ENCODE measurements at places on chromosomes 1 and 21.

DNA sequence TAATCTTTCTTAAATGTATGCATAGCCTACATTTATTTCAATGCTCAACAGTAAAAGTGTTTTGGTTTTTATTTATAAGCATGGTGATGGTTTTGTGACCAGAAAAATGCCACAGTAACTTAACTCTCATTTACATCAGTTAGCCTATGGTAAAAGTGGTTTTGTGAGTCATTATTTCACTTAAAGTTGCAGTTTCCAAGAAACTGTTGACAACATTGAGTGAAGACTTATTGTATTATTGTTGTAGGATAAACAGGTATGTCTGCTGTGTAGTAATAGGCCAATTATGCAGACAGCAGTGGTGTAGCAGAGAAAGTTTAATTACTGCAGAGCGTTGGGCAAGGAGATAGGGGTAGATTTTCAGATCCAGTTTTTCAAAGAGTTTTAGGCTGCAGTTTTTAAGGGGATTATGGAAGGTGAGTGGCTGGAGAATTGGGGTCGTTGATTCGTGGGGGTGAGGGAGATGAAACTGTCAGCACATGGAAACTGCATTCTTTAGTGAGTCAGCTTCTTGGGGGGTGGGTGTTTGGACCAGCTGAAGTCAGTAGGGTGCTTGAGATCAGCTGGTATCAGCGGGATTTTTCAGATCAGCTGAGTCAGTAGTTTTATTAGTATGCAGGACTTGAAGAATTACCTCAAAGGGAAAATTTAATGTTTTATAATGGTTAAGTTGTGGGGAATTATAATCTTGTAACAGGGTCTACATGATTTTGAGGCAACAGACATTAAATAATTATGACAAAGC lies 168.7 kb upstream of the FMN2 start:
- DNase-seq, result no peak

GRCh38 chr1:19348441-19349198 lies 36.5 kb downstream of the SLC66A1 start:
- DNase-seq, result no peak

- no peak for DNase-seq
Measured at GRCh38 chr1:24942789-24943188, 12.7 kb upstream of the RUNX3 start.

- no peak for DNase-seq
Measured at GRCh38 chr1:145757420-145757819, 38.1 kb downstream of the CD160 start.

DNA sequence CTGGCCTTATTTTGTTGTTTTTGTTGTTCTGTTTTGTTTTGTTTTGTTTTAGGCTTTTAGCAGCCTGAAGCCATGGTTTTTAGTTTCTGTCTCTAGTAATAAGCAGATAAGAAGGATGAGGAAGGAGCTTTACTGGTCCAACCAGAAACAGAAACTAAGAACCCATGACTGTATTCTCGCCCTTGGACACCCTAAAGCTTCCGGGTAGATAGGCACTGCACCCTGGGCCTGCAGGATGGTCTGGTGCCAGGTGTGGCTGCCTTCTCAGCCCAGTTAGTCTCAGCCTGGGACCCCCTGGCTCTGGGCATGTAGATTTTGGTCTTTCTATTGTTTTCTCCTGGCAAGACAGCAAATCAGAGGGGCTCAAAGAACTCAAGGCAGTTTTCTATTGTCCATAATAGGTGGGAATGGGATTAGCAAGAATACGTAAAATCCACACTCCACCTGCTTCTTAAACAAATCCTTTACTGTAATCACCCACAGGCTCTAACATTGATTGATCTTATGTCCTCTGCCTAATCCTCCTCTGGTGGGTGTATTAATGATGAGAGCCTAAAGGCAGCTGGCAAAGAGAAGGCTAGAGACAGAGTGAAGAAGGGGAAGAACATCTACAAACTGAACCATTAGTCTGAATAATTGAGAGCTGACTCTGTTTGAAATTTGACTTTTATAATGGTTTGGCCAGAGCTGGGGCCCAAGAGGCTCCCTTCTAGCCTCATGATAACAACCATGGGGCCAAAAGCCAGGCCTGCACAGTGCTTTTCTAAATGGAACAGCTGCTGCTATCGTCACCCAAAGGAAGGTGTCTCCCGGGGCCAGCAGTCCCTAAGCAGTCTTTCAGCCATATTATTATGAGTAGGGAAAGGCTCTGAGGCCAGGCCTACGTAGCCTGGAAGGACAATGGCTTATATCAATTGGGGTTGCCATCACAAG lies 106.8 kb upstream of the ATP1A1 start:
- DNase-seq, result no peak

DNA sequence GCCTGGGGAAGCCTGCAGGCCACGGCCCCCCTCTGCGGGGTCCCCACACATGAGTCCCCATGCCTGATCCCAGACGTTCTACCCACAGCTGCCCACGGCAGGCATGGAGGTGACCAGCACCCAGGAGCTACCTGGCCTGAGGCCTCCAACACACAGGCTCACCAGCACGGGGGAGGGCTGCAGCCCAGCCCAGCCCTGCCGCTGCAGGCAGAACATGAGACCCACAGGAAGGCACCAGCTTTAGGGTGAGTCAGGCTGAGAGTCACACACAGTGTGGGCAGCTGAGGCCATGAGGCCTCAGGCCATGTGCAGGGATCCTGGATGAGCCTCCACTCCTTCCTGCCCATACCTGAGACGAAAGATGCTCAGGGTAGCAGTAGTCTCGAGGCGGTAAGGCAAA lies 121.1 kb downstream of the PSMG1 start:
- no peak for DNase-seq

DNA sequence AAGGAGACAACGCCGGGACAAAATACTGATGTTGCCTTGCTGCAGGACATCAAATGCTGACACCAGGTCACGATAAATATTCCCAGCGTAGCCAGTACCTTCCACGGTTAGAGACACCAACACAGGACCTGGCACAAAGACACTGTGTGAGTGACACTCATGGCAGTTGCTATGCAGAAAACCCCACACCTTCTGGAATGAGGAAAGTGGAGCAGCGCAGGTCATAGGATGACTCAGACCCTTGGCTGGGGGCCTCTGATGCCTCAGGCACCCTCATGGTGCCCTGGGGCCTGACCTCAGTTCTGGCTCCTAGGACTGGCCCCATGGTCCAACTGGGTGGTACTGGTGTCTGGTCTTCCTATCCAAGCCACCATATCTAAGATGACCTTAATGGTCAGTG lies 7.0 kb downstream of the DCST2 start:
- no peak for DNase-seq

- peak; percentile 21 for DNase-seq
Measured at GRCh38 chr1:205523891-205524793, 19.7 kb downstream of the CDK18 start.

DNA sequence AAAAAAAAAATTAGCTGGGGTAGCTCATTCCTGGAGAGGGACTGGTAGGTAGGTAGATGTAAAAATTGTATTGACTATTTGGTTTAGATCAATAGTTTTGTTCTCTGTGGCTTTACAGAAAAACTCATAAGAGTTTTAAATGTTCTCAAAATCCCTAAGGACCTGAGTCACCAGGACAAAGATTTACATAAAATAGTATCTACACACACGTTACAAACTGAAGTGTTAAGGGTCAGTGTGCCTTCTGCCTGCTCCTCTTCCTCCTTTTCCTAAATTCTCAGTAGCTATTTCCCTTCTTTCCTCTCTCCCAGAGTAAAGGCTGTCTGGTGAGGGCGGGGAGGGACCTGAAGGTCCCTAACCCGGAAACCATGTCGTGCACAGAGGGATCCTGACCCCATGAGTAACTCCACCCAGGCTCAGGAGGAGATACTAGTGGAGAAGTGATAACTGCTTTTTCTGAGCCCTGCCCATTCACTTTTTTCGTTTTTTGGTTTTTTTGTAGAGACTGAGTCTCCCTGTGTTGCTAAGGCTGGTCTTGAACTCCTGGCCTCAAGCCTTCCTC lies 8.1 kb downstream of the PLEKHM2 start:
- no peak for DNase-seq

GRCh38 chr1:178579562-178579961 lies 66.7 kb downstream of the TEX35 start:
- DNase-seq, result peak; percentile 22

DNA sequence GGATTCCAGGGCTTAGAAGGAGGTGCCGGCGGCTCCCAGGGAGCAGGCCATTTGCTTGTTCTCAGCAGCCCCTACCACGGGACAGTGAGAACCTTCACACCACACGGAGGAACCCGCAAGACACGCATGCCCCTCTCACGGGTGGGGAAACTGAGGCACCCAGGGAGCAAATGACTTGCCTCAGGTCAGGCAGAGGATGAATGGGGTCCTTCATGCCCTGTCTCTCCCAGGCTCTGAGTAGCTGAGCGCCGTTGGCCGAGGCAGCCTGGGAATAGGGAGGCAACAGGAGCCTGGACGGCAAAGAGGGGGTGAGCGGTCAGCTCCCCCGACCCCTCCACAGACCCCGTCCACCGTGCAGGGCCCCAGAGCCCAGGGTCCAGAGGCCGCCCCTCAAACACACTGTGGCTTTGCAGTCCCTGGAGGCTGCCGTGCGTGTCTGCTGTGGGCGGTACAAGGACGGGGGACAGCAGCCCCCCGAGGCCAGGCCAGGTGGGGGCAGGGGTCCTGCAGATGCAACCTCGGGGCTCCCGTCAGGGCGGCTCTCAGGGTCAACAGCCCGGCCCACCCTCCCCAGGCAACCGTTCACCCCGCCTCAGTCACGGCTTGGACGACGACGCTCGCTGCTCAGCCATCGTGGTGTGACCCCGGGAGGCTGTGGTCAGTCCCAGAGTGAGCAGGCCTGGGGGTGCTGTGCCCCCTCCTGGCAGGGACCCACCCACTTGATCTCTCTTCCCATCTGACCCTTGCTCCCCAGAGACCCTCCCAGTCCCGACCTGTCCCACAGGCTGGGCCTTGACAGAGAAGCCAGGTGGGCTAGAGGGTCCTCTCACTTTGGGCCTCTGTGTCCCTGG lies 15.8 kb upstream of the COL6A2 start:
- DNase-seq, result no peak

GRCh38 chr1:107264007-107264406 lies 123.2 kb downstream of the NTNG1 start:
- DNase-seq, result no peak

DNA sequence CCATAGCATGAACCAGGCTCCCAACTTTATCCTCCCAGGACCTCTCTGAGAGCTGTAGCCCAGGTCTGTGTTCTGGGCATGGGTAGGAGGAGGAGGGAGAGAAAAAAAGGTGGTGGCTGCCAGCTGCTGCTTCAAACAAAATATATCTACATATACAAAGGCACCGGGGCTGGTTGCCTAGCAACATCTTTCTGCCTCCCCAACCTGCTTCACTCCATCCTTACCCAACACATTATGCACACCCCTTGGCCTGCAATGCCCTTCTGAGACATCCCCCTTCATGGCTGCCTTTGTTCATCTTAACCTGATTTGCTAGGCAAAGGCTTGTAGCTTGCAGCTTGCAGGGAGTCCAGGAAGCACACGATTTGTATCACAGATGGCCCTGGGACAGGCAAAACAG lies 27.2 kb upstream of the ATP1A1 start:
- peak; percentile 27 for DNase-seq

GRCh38 chr1:179586107-179586823 lies 5.4 kb upstream of the TDRD5 start:
- DNase-seq, result no peak

DNA sequence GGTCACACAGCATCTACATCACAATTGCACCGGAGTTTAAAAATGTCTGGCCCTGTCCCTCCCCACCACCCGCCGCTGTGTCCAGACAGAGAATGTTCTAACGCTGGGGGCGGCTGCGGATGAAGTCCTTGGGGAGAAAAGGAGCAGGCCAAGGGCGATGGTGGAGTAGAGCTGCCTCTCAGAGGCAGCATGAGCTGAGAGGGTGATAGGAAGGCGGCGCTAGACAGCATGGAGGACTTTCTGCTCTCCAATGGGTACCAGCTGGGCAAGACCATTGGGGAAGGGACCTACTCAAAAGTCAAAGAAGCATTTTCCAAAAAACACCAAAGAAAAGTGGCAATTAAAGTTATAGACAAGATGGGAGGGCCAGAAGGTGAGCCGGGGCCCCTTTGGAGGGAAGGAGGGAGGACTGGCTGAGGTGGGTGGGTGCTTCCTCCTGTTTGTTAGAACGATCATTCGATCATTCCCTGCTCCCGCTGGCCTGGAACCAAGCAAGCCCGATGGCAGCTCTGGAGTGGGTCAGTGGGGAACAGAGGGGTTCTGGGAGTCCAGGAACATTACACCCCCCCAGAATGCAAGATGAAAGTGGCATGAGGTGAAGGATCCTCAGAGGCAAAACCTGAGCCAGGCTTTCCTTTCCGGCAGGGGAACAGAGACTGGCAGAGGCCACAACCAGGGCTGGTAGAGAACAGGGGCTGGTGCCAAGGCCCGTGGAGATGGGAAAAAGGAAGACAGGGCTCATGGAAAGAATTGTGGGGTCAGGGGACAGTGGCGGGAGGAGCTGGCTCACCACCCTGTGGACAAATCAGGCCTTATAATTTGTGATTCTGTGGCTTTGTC lies at the start of the genes FAM229A and TSSK3:
FAM229A (minus strand) TSS at position 12 of the 840 bp plus-strand sequence. CDS start 394 bp downstream, outside the sequence.
TSSK3 (plus strand) TSS at position 66 of the 840 bp plus-strand sequence; CDS start at position 229, 163 bp downstream.
- DNase-seq, result no peak

DNA sequence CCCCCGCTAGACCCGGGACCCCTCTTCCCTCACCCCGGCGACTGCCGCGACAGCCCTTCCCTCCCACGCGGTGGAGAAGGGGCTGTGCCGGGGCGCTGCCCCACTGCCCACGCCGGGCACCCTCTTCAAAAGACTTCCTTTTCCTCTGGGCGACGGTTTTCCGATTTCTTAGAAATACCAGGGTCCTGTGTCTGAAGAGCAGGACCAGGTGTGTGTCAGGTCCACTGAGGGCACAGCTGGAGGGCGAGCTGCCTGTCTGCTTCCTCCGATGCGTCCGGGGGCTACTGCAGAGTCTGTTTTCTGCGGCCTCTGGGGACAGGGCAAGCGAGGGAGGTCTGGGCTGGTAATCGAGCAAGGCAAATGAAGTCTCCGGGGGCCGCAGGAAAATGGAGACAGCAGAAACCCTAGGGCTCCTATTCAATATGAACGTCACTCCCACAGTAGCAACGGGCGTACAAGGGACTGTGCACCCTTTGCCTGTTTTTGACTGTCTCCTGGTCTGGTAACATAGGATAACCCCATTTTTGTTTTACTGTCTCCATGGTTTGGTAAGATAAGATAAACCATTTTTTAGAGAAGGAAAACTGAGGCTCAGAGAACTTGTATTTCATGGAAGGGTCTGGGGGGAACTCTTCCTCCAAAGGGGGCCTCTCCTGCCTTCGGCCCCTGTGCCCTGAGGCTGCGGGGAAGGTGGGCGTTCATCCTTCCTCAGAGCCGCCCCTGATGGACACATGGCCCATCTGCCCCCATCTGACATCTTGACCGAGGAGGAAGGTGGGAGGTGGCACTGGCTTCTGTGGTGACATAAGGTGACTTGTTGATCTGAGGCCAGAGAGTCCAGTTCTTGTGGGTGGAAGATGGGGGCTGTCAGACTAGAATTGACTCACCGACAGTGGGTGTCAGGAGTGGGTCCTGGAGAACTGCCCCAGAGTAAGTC lies 970 bp downstream of the TNFRSF1B start:
- no peak for DNase-seq

DNA sequence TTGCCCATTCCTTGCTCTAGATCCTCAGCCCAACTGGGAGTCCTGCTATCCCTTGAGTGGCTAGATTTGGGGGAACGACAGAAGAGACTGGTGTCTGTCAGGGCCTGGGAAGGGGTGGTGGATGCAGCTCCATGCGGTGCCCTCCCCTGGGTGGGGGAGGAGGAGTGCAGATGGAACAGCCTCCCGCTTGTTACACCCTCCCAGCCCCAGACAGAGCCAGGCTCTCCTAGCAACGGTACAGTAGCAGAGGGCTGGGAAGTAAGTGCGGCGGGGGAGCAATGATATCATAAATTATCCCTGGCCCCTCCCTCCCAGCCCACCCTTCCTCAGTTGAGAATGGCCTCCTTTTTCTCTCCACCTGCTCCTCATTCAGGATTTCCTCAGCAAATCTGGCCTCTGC lies 37.2 kb downstream of the RHBG start:
- DNase-seq, result no peak

- DNase-seq, result no peak
Measured at GRCh38 chr21:32442566-32443318, 30.2 kb downstream of the EVA1C start.

Data from NCI-H1436 treated with DMSO at 0.1 percent for 48 hours (cell line).